ENCODE measurements at places on chromosomes 4 and X. TPM values are rescaled to one million over a fixed set of nuclear protein-coding genes. Genes with fewer than 3 reads are reported as not detected.

EDA2R gene
- 15.3 TPM for total RNA-seq

CCNI gene
- 250 TPM for total RNA-seq

TKTL1 gene
- not detected for total RNA-seq

LDB2 gene
- 543 TPM for total RNA-seq

FAM47E gene
- 1.9 TPM for total RNA-seq

ETDB gene
- not detected for total RNA-seq

VSIG1 gene
- not detected for total RNA-seq
